ENCODE measurements at places on chromosomes 12 and 14.
A peak's percentile ranks its signal among the peaks of the same experiment; 100 is the strongest.

DNA sequence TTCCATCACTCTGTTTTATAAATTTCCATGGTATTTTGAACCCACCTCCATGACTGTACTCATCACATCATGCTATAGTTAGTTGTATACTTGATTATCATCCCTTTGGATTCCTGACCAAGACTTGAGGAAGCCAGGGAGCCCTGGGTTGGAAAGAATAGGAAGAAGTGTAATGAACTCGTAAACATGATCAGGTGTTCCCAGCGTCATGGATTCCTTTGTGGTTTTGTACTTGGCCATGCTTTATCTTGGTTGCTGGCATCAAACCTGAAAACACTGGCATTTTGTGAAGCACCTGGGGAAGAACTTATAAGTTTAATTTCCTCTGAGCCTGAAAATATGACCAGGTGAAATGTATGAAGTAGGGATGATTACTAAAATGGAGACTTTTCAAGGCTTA, 76.4 kb downstream of the CHST11 start:
- no peaks in the 10 kb centered on the region for H3K27me3 ChIP-seq
- no peak overlapping the region for H3K4me3 ChIP-seq
- H3K36me3 ChIP-seq = no peaks in the 10 kb centered on the region
- H3K4me1 ChIP-seq = no peaks in the 10 kb centered on the region

DNA sequence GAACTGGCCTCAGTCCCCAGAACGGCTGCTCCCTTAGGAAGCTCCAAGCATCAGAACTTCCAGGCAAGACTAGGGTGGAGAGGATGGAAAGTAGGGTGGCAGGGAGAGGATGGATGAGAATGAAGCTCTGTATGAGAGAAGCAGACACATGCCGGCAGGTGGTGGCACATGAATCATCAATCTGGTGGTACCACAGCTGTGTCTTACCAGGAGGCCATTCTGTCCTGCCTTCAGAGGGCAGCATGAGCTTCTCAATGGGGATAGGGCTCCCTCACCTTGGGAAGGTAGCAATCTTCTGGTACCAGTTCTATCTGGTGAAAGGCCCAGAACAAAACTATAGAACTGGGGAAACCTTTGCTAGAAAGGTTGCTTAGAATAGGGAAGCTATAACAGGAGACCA, 55.4 kb upstream of the PYGL start:
- peaks cover 12% of the 10 kb centered on the region for H3K4me1 ChIP-seq
- H3K4me3 ChIP-seq = no peak overlapping the region
- H3K27me3 ChIP-seq = no peaks in the 10 kb centered on the region
- no peak for DNase-seq

- H3K27ac ChIP-seq = peak within 1 kb of the TSS; percentile 65
- peak within 1 kb of the TSS; percentile 68 for H3K4me3 ChIP-seq
- DNase-seq = peak; percentile 66
- H3K27me3 ChIP-seq = peaks cover 72% of the 10 kb centered on the region
- H3K36me3 ChIP-seq = no peaks in the 10 kb centered on the region
- H3K4me1 ChIP-seq = peaks cover 19% of the 10 kb centered on the region
Measured at GRCh38 chr14:37594971-37595808, at the start of the genes FOXA1 and TTC6. Gene FOXA1, minus strand, starts transcription at chr14:37595249. Its CDS starts 277 bp downstream, at chr14:37594972. Gene TTC6, plus strand, starts transcription at chr14:37595629. Its CDS starts 26,436 bp downstream, at chr14:37622065.

GRCh38 chr14:59997966-59998365, 78.0 kb downstream of the LRRC9 start:
- no peaks in the 10 kb centered on the region for H3K27me3 ChIP-seq
- no peaks in the 10 kb centered on the region for H3K4me1 ChIP-seq
- no peak overlapping the region for H3K4me3 ChIP-seq

DNA sequence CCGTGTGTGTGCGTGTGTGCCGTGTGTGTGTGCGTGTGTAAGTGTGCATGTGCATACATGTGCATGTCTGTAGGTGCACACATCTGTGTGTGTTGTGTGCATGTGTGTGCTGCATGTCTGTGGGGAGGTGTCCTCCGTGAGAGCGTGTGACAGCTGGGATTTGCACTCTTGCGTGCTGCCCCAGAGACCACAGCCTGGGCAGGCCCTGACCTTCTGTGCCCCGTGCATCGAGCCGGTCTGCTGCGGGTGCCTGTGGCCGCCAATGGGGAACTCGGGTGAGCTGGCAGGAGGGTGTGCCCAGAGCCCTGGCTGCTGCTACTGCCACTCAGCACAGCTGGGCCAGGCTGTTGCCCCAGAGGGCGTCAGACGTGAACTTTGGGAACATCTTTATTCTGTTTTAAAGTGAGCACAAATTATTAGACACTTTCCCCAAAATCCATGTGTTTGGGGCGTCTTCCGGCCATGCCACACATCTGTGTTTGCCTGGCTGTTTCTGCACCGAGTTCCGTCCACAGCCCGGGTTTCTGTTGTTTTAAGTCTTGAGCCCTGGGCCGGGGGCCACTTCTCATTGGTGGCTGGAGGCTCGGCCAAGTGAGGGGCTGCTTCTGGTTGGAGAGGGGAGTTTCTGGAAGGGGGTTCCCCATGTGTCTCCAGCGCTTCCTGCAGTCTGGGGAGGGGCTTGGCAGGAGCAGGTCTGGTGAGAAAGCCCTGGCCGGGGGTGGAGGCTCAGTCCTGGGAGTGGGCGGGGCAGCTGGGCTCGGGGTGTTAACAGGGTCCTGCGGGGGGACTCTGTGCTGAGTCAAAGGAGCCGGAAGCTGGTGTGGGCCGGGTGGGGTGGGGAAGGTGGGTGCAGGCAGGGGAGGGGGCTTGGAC, 7.6 kb downstream of the CEP170B start:
- H3K27me3 ChIP-seq = no peaks in the 10 kb centered on the region
- H3K36me3 ChIP-seq = no peaks in the 10 kb centered on the region
- no peaks in the 10 kb centered on the region for H3K4me1 ChIP-seq
- H3K4me3 ChIP-seq = no peak overlapping the region

GRCh38 chr14:36773558-36773957, 111.9 kb downstream of the PAX9 start:
- DNase-seq = peak; percentile 35
- peaks cover 27% of the 10 kb centered on the region for H3K4me1 ChIP-seq
- no peak overlapping the region for H3K4me3 ChIP-seq
- no peaks in the 10 kb centered on the region for H3K27me3 ChIP-seq

DNA sequence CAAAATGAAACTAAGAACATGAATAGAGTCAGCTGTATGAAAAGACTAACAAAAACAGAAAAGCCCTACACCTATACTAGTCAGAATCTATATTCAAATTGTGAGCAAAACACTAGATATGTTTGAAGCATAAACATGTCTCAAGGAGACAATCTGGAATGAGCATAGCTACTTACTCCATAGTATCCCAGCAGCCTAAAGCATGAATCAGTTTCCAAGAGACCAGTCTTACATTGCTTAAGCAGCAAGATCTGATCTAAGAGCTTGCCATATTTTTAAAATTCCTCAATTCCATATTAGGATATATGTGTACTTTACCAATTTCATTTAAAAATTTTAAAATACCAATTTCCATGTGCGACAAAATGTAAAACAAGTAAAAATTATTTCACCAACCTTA, 7.7 kb downstream of the CAPS2 start:
- H3K36me3 ChIP-seq = no peaks in the 10 kb centered on the region
- H3K4me1 ChIP-seq = no peaks in the 10 kb centered on the region
- H3K4me3 ChIP-seq = no peak overlapping the region

DNA sequence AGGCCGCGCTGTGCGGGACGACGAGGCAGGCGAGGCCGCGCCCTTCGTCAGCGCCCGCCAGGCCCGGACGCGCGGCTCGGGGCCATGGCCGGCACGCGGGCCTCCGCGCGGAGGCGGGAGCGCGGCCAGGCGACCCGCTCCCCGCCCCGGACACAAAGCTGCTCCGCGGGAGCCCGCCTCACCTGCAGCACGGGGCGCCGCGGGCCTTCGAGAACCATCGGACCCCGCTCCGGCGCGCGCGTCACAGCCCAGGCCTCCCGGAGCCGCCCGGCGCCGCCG, 342 bp downstream of the DICER1 start:
- DNase-seq = no peak
- H3K27me3 ChIP-seq = no peaks in the 10 kb centered on the region
- H3K27ac ChIP-seq = peak overlapping the region; percentile 92
- peak overlapping the region; percentile 59 for H3K4me3 ChIP-seq
- H3K36me3 ChIP-seq = no peaks in the 10 kb centered on the region
- peaks cover 25% of the 10 kb centered on the region for H3K4me1 ChIP-seq

DNA sequence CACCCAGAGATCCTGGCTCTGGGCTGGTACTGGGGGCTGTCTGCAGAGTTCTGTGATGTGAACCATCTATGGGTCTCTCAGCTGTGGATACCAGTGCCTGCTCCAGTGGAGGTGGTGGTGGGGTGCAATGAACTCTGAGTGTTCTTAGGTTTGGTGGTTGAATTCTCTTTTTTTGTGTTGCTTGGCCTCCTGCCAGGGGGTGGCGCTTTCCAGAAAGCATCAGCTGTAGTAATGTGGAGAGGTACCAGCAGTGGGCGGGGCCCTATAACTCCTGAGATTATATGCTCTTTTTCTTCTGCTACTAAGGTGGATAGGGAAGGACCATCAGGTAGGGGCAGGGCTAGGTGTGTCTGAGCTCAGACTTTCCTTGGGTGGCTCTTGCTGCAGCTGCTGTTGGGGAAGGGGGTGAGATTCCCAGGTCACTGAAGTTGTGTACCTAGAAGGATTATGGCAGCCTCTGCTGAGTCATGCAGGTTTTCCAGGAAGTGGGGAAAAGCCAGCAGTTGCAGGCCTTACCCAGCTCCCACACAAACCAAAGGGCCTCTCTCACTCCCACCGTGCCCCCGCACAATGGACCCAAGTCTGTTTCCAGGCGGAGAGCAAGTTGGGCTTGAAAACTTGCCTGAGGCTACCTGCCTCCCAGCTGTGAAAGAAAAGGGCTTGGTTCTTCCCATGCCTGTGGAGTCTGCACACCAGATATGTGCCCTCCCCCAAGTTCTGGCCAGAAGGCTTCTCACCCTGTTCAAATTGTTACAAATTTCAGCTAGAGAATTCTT, 18.6 kb downstream of the CCER1 start:
- H3K4me3 ChIP-seq = no peak overlapping the region
- H3K27ac ChIP-seq = no peak overlapping the region
- no peak for DNase-seq

DNA sequence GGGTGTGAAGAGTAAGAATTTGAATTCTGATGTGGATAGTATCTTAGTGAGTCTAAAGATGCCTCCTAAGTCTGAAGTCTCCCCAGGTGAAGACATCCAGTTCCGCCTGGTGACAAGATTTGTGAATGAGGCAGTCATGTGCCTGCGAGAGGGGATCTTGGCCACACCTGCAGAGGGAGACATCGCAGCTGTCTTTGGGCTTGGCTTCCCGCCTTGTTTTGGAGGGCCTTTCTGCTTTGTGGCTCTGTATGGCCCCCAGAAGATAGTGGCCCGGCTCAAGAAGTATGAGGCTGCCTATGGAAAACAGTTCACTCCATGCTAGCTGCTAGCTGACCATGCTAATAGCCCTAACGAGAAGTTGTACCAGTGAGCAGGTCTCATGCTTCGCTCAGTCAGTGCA, 24.6 kb upstream of the AICDA start:
- H3K4me3 ChIP-seq = no peak overlapping the region
- DNase-seq = no peak
- H3K27me3 ChIP-seq = no peaks in the 10 kb centered on the region
- H3K36me3 ChIP-seq = no peaks in the 10 kb centered on the region
- no peaks in the 10 kb centered on the region for H3K4me1 ChIP-seq

DNA sequence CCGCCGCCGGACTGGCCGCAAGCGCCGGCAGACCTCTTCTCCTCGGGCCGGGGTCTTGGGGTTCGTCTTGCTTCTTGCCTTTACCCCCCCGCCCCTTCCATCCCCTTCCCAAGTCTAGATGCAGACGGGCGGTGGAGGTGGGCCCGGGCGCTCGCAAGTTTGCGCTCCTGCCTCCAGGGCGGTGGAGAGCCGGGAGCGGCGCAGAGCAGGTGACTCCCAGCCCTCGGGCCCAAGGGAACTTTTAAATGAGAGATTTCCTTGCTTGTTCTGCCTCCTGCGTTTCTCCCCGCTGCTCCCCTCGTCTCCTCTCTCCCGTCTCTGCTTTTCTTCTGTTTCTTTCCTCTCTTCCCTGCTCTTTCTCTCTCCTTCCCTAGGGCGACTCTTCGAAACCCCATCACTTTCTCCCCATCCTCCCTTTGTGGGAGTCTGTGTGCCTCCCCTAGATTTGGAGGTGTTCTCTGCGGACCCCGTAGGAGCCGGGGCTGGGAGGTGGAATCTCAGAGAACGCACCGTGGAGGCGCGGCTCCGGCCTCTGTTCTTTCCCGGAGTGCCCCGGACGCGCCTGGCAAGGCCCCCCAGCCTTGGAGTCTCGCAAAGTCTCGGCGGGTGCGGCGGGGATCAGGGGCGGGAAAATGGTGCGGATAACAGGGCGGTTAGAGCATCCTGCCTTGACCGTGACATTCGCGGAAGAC, 114.7 kb upstream of the MYL2 start:
- H3K36me3 ChIP-seq = no peaks in the 10 kb centered on the region
- peaks cover 21% of the 10 kb centered on the region for H3K4me1 ChIP-seq
- peak; percentile 75 for DNase-seq
- H3K4me3 ChIP-seq = peak overlapping the region; percentile 76
- H3K27me3 ChIP-seq = peaks cover 43% of the 10 kb centered on the region
- peak overlapping the region; percentile 18 for H3K27ac ChIP-seq

GRCh38 chr12:23525450-23526072, 423.9 kb downstream of the SOX5 start:
- no peaks in the 10 kb centered on the region for H3K4me1 ChIP-seq
- H3K36me3 ChIP-seq = no peaks in the 10 kb centered on the region
- no peaks in the 10 kb centered on the region for H3K27me3 ChIP-seq

- no peak for DNase-seq
- H3K36me3 ChIP-seq = peaks cover 3% of the 10 kb centered on the region
- no peak overlapping the region for H3K4me3 ChIP-seq
- no peak overlapping the region for H3K27ac ChIP-seq
- no peaks in the 10 kb centered on the region for H3K27me3 ChIP-seq
- peaks cover 2% of the 10 kb centered on the region for H3K4me1 ChIP-seq
Measured at GRCh38 chr12:92876496-92876895, 52.6 kb downstream of the EEA1 start.

DNA sequence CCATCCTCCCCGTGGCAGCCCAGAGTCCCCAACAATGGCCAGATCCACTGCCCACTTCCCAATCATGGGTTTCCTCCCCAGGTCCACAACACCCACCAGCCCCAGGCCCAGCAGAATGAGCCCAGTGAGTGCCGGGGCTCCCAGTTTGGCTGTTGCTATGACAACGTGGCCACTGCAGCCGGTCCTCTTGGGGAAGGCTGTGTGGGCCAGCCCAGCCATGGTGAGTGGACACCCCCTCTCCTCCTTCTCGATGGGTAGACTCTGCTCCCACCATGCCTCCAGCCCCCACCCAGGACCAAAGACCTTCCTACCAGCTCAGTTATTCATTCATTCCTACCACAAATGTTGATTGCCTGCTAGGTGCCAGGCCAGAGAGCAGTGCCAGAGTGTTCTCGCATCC, 23.8 kb downstream of the PAPLN start:
- H3K36me3 ChIP-seq = no peaks in the 10 kb centered on the region
- H3K27me3 ChIP-seq = no peaks in the 10 kb centered on the region
- DNase-seq = no peak
- no peak overlapping the region for H3K27ac ChIP-seq
- no peaks in the 10 kb centered on the region for H3K4me1 ChIP-seq
- H3K4me3 ChIP-seq = no peak overlapping the region

All from A673 (cell line).